ENCODE measurements at places on chromosomes 6 and 20.

GRCh38 chr20:57819691-57820380 lies 110.0 kb upstream of the PMEPA1 start:
- DNase-seq: no peak

GRCh38 chr6:1796706-1797529 lies 187.2 kb downstream of the FOXC1 start:
- DNase-seq: no peak

DNA sequence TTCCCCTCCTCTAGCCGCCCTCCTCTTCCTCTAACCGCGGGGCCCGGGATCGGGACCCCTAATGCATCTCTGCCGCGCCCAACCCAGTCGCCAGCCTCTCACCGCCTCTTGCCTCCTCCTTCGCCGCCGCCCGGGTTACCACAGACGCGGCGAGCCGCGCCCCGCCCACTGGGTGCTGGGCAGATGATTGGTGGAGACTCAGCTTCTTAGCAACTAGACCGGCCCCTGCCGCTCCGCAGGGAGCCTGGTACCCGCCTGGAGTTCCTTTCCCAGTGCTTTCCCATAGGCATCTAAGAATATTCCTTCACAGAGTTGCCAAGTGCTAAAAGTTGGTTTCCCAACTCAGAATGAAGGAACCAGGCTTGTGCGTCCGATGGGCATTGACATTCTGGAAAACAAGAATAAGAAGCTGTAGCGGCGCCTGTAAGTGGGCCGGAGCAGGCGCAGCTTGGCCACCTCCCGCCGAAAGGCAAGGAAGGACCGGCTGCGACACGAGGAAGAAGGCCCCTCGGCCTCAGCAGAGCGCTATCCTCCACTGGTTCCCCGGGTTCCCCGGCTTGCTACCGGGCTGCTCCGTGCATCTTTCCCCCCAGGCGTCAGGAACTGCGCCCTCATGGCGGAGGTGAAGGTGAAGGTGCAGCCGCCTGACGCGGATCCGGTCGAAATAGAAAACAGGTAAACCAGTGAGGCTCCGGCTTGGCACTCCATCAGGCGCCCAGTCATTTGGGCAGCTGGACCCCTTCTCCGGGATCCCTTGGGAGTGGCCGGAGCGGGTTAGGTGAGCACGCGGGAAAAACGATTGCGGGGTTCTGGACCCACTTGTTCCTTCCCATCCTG lies at the start of the genes DZANK1 and POLR3F:
TSS of gene DZANK1 (minus strand) at position 137 of the 837 bp plus-strand sequence. CDS start 1,672 bp downstream, outside the sequence.
TSS of gene POLR3F (plus strand) at position 497 of the 837 bp plus-strand sequence. CDS start at position 614, 117 bp downstream.
- peak; percentile 94 for DNase-seq

DNA sequence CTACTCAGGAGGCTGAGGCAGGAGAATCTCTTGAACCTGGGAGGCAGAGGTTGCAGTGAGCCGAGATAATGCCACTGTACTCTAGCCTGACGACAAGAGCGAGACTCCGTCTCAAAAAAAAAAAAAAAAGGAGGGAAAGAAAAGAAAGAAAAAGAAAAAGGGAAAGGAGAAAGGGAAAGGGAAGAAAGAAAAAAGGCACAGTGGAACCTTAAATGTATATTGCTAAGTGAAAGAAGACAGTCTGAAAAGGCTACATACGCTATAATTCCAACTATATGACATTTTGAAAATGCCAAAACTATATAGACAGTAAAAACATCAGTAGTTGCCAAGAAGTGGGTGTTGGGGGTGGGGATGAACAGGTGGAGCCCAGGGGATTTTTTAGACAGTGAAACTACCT lies 16.2 kb downstream of the PPIL4 start:
- no peak for DNase-seq

DNA sequence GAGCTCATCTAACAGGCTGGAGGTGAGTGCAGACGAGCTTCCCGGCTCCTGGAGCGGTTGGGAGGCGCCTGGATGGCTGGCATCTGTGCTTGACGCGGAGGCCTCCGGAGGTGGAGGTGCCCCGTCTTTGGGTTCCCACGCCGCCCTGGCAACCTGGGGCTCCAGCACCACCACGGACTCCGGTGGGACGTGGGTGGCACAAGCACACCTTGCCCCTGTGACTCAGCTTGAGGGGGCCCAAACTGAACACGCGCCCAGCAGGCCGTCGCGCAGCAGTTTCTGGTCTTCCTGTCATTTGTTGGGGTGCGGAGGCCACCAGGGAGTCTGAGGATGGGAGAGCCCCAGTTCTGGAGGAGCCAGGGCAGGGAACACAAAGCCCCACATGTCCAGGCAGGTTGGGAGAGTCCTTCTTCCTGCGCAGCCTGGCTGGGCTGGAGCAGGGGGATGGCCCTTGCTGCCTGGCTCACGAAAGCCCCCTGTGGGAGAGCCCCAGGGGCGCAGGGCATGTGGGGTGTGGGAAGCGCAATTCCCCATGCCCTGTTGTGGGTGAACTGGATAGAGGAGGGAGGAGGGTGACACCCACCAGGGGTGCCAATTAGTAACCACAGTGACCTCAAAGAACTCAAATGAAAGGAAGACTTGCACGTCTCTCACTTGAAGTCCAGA lies 1378.6 kb upstream of the DEFB115 start:
- no peak for DNase-seq

GRCh38 chr6:47519279-47519678 lies 41.7 kb downstream of the CD2AP start:
- DNase-seq: no peak
